Activated T-cell treated with anti-CD3 and anti-CD28 coated beads, Interleukin-2, amount 50 U/mL, for 72 hours (primary cell): ENCODE measurements at places on chromosomes 5 and 9.

DNA sequence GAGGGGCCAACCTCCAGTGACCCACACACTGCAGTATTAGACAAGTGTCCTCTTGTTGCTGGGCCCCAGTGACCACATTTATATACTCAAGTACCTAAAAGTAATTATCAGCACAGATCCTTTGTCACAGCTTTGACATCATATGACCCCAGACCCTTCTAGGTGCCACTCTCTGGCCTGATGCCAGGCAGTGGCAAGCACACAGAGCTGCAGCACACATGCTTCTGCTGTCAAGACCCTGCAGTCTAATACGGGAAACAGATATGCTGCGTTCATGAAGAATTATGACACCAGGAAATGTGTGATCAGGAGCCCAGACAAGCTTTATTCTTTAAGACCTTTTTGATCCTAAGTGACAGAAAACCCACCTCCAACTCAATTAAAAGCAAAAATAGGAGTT lies 63.8 kb upstream of the AFAP1L1 start:
- DNase-seq: no peak

DNA sequence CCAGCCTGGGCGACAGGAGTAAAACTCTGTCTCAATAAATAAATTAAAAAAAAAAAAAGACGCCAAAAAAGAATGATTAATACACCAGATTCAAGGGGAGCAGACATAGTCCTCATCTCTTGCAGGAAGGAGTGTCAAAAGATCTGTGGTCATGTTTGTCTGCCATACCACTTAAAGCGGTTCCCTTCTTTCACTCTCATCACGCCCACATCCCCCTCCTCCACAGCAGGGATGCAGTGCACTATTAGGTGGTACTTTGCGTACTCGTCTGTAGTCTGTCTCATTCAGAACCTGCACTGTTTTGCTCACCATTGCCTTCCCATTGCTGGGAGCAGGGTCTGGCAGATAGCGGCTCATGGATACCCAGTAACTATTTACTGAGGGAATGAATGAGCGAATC lies 11.2 kb downstream of the CDHR2 start:
- DNase-seq: no peak

DNA sequence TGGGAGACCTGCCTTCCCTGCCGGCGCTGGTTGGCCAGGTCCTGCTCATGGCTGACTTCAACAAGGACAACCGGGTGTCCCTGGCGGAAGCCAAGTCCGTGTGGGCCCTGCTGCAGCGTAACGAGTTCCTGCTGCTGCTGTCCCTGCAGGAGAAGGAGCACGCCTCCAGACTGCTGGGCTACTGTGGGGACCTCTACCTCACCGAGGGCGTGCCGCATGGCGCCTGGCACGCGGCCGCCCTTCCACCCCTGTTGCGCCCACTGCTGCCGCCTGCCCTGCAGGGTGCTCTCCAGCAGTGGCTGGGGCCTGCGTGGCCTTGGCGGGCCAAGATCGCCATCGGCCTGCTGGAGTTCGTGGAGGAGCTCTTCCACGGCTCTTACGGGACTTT lies 10.6 kb downstream of the DIPK1B start:
- no peak for DNase-seq

DNA sequence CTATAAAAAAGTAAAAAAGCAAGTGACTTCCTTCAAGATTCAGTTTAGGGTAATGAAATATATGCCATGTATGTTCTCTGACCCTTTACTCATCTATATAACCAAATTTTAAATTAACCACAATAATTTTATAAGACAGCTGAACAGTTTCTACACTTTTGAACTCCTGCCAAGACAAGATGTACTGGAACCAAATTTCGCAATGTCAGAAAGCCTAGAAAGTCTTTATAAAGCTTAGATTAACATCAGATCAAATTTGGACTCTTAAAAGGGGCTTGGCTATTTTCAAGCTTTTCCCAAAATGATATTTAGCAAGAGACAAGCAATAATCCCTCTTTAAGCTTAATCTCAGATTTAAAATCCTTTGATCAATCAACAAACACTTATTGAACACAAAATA lies 362.6 kb downstream of the PTPRD start:
- no peak for DNase-seq

GRCh38 chr9:2126331-2126803 lies 111.2 kb downstream of the SMARCA2 start:
- no peak for DNase-seq

DNA sequence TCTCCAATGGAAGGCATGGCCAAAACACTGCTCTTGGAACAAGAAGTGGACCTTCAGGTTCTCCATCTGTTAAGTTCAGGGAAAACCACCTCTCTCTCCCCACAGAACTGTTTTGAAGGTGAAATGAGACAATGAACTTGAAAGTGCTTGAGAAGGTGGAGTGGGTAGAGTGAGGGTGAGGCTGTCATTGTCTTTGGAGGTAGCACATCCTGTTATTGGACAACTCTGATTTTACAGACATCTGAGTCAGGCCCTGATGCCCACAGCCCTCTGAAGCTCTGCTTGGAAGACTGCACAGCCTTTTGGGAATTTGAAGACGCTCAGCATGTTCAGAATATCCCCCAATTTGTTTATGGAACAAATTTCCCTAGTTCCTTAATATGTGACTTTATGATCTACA lies 27.6 kb upstream of the TEX48 start:
- DNase-seq: no peak

GRCh38 chr9:7297521-7297920 lies 502.1 kb downstream of the DMAC1 start:
- DNase-seq: no peak

- no peak for DNase-seq
Measured at GRCh38 chr5:5085381-5085780, 54.7 kb upstream of the ADAMTS16 start.

- DNase-seq: no peak
Measured at GRCh38 chr5:176337913-176338312, 23.7 kb downstream of the KIAA1191 start.

DNA sequence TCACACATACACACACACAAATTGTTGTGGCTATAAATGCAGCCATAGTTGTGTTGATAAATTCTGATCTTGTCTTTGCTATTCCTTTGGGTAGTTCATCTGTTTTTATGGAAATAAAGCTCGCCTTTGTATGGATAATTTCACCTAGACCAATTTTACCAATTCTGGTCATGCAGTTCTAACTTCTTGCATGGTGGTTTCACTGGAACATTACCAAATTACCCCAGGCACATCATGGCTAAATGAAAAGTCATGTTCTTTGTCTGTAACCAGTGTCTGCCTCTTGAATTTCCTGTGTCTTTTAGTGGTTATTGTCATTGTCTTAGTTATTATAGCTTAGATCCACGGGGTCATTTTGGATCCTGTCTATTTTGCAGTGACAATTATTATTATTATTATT lies 50.3 kb upstream of the TMC1 start:
- DNase-seq: no peak

DNA sequence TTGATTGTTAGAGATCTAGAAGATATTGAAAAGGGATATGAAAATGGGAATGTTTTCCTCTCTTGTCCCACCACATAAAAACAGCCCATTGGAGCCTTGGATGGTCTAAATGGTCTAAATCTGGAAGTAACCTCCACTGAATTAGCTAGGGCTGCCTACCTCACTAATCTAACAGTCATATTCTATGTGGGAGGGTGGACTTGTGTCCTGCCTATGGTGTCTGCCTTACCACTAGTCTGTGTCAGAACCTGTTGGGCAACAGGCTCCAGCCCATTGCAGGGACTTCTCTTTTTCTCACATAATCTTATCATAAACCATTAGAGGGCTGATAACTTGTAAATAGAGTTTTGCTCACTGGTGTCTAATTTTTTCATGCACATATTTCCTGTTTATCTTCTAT lies 548.8 kb upstream of the CDH18 start:
- no peak for DNase-seq

DNA sequence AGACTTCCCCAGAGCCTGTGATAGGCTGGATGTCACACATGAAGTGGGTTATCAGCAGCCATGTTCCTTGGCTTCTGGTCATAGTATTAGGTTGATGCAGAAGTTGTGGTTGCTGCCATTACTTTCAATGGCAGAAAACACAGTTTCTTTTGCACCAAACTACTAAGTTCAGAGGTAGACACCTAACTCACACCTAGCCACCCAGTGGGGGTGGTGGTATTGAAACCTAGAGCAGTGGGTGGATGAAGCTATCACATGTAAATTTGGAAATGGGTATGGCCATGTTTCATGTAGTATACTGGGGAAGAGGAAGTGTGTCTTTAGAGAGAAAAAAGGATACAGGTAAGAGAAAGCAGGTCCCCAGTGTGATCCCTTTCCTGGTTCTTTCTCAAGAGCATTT lies 347.9 kb upstream of the SEMA6A start:
- DNase-seq: no peak

- no peak for DNase-seq
Measured at GRCh38 chr5:94442076-94442475, 176.3 kb downstream of the KIAA0825 start.

GRCh38 chr5:39022151-39022550 lies 52.0 kb downstream of the RICTOR start:
- DNase-seq: no peak

DNA sequence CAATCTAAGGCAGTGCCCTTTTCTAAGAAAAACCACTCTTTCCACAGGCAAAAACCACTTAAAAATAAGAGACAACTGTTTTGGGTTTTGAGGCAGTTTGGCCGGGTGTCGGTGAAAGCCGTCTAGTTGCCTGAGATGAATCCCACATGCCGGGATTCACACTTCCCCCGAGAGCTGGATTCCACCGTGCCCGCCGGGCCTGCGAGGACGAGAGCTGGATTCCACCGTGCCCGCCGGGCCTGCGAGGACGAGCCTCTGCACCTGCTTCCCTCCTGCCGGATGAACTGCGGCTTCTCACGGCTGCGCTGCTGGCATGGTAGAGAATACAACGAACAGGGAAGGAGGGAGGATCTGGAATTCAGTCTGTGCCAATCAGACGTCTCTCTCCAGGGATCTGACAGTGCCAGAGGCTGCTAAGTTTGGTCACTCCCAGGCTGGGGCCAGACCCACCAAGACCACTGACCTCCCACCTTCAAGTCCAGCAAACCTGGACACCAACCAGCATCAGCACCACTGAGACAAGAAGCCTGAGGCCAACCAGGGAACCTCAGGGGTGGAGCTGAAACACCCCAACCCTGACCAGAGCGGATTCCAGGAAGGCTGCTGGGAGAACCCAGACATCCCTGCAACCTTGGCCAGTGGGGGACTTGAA lies 23.0 kb downstream of the VAV2 start:
- no peak for DNase-seq

GRCh38 chr9:123597876-123598556 lies 242.0 kb downstream of the CRB2 start:
- no peak for DNase-seq

DNA sequence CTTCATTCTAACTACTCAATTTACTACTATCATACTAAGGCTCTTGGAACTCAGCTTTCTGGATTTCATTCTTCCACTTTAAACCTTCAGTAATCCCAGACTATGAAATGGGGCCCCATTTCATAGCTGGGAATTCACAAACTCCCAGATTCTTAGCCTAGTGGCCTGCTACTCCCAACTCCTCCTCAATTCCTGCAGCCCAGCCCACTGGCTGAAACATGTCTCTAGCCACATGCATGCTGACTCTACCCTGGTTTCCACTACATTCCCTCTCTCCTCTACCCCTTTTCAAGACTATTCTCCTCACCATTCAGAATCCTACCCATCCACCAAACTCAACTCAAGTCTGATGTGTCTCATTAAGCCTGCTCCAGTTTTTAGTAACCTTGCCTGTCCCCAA lies 370.6 kb downstream of the BNC2 start:
- no peak for DNase-seq

DNA sequence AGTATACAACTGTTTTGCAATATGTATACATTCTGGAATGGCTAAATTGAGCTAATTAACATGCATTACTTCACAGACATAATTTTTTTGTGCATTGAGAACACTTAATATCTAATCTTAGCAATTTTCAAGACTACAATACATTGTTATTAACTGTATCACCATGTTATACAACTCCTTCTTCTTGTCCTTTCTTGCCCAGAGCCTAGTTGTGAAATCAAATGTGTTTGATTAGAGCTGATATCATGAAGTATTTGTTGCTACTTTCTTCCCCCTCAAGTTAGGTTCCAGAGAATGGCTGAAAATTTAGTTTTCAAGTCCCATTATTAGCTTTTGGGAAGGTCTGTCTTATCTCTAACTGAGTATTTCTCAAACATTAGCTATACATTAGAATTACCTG lies 607.8 kb downstream of the PSAT1 start:
- no peak for DNase-seq

DNA sequence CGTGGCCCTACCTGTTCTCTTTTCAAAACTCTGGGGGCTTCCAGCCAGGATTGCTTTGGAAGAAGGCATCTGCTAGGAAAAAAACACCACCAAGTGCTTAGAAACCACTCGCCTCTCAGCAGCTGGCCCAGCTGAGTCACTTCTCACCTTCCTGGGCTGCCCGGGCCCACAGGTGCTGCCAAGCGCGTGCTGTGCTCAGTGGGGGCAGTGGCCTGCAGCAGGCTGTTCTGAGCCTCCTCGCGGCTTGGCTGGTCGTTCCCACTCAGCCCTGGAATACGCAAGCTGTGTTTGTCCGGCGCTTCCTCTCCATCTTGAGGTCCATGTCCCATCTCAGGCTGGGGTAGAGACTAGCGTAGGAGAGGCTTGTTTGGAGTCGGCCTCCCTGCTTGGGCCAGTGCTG lies 102.5 kb upstream of the FCN2 start:
- no peak for DNase-seq

DNA sequence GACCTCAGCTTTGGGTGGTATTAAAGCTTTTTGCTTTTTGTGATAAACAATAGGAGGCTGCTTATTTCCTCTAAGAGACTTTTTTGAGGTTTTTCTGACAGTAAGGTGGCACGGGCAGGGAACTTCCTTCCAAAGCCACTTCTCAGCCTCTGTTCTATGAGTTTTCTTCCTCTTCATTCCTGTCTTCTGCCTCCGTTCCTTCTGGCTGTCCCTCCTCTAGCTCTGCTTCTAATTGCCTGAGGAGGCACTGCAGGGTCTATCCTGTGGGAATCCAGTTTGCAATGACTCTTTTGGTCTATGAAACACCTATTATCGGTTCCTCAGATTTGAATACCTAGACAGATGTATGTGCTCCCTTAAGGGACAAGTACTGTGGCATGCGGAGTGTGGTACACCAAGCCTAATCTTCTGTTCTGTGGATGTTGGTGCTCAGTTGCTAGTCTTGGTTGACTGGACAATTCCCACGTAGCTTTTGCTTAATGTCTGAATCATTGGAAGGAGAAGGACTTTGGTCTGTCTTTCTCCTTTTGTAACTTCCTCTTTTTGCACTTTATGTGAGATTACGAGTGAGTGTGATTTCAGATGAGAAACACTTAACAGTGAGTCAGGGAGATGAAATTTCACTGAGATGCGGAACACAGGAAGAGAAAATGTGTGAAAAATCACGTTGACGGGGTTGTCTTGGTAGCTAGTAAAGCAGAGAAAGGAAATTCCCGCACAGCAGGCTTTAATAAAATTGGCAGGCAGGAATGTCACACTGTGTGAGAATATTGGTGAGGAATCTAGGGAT lies 305.2 kb downstream of the EFNA5 start:
- DNase-seq: no peak

GRCh38 chr5:7754997-7755596 lies 95.8 kb downstream of the CFAP90 start:
- peak; percentile 45 for DNase-seq

DNA sequence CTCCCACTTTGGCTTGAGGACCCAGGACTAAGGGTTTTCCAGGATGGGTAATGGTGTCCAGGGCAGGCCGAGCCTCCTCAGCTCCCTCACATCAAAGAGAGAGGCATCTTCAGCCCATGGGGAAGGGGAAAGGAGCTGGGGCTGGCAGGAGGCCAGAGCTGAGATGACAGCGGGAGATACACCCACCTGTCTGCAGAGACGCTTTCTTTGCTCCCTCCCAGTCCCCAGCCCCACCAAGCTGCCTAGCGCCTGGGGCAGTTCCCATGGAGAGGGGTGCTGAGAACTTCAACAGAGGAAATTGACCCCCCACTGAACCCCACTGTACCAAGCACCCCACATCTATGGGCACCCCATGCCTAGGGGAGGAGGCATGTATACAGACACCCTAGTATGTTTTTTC lies 10.6 kb downstream of the PCDH1 start:
- DNase-seq: no peak
